ENCODE measurements at places on chromosomes 2 and 18. TPM values are rescaled to one million over a fixed set of nuclear protein-coding genes. Genes with fewer than 3 reads are reported as not detected.
A peak's percentile ranks its signal among the peaks of the same experiment; 100 is the strongest.

- H3K36me3 ChIP-seq: no peaks in the 10 kb centered on the region
- H3K27ac ChIP-seq: no peak overlapping the region
- no peak for DNase-seq
- peaks cover 38% of the 10 kb centered on the region for H3K27me3 ChIP-seq
- no peaks in the 10 kb centered on the region for H3K4me1 ChIP-seq
- no peak overlapping the region for H3K4me3 ChIP-seq
Observed at GRCh38 chr18:34221971-34222306, 2.8 kb downstream of the NOL4 start.

- H3K36me3 ChIP-seq: no peaks in the 10 kb centered on the region
- H3K4me3 ChIP-seq: no peak overlapping the region
Observed at GRCh38 chr2:72925328-72925943, 8.1 kb downstream of the EMX1 start.

The TMEM178A gene
- total RNA-seq: not detected

DNA sequence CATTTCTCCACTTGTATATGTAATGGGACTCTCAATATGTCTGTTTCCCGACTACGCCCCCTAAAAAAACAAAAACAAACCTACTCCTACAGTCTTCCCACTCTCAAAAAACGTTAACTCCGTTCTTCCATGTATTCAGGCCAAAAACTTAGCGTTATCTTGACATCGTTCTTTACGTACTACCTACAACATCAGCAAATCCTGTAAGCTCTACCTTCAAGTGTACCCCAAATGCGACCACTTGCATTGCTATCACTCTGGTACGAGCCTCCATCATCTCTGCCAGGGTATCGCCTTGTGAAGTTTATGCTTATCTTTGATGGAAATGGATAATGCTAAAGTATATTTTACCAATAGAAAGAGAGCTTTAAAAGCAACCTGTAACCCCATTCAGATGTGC lies 479 bp downstream of the GPATCH11 start:
- no peaks in the 10 kb centered on the region for H3K4me1 ChIP-seq
- no peaks in the 10 kb centered on the region for H3K27me3 ChIP-seq
- DNase-seq: no peak
- peak overlapping the region; percentile 65 for H3K4me3 ChIP-seq

DNA sequence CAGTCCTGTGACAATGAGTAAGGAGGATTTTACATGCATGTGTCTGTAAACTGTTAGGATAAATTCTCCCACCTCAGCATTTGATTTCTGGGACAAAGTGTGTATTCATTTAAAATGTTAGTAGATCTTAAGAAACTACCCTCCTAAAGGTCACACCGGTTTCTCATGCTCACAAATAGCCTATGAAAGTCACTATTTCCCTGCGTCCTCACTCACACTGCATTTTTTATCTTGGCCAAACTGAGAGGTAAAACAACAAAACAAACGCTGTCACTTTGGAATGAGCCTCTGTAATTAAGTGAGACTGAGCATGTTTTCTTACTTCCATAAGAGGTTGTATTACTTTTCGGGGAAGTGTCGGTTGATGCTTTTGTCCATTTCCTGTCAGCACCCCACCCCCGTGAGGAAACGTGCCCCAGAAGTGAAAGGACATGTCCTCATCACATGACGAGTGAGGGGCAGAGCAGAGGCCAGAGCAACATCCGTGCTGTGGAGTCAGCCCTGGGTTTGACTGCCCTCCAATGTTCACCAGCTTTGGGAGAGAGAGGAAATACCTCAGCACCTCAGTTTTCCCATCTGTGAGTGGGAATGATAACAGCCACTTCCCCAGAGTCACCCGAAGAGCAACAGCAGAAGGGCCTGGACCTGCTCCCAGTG lies 3.1 kb downstream of the GYPC start:
- H3K27ac ChIP-seq: peak overlapping the region; percentile 98
- H3K4me3 ChIP-seq: no peak overlapping the region
- H3K36me3 ChIP-seq: no peaks in the 10 kb centered on the region
- peaks cover 18% of the 10 kb centered on the region for H3K4me1 ChIP-seq

- no peaks in the 10 kb centered on the region for H3K36me3 ChIP-seq
- no peak overlapping the region for H3K4me3 ChIP-seq
- no peaks in the 10 kb centered on the region for H3K27me3 ChIP-seq
- peaks cover 24% of the 10 kb centered on the region for H3K4me1 ChIP-seq
- DNase-seq: no peak
Observed at GRCh38 chr2:226185616-226186211, 613.9 kb downstream of the IRS1 start.

DNA sequence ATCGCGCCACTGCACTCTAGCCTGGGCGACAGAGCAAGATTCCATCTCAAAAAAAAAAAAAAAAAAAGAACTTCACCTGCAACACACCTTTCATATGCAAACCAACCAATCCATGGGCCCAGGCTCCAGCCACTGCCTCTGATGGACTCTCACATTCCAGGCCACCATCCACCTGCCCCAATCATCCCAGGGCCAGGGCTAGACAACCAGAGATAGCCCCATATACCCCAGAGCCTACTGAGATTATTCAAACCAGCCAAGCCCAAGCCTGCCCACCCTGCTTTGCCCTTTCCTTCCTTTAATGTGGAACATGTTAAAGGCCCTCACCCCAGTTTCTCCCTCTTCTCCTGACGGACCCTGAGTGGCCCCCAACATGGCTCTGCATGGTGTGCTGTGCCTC lies 57.0 kb downstream of the MRPL35 start:
- H3K27ac ChIP-seq: no peak overlapping the region
- DNase-seq: no peak
- no peak overlapping the region for H3K4me3 ChIP-seq
- no peaks in the 10 kb centered on the region for H3K27me3 ChIP-seq

The TFPI gene
- 88.5 TPM for total RNA-seq

- H3K4me3 ChIP-seq: no peak overlapping the region
- H3K36me3 ChIP-seq: no peaks in the 10 kb centered on the region
- no peaks in the 10 kb centered on the region for H3K27me3 ChIP-seq
- no peaks in the 10 kb centered on the region for H3K4me1 ChIP-seq
- H3K27ac ChIP-seq: no peak overlapping the region
- DNase-seq: no peak
Observed at GRCh38 chr2:207073412-207073800, 92.3 kb downstream of the KLF7 start.

The NEMP2 gene
- 7.8 TPM for total RNA-seq

The MC4R gene
- not detected for total RNA-seq

DNA sequence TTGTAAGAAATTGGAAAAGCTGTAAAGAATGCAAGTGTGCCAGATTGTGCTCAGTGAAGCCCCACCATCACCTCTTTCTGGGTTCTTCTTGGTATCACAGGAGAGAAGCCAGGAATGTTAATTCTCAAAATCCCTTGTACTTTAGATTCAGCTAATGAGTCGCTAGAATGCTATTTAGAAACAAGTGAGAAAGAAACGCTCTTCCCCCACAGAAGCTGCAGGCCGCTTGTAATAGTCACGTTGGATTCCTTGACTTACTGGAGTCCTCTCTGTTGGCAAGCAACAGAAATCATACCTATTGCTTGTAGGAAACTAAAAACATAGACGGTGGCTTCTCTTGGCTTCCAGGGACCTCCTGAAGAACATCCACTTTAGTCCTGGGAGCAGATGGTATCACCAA lies 375.6 kb upstream of the LRATD1 start:
- no peaks in the 10 kb centered on the region for H3K4me1 ChIP-seq
- DNase-seq: no peak
- no peak overlapping the region for H3K4me3 ChIP-seq
- no peaks in the 10 kb centered on the region for H3K27me3 ChIP-seq

DNA sequence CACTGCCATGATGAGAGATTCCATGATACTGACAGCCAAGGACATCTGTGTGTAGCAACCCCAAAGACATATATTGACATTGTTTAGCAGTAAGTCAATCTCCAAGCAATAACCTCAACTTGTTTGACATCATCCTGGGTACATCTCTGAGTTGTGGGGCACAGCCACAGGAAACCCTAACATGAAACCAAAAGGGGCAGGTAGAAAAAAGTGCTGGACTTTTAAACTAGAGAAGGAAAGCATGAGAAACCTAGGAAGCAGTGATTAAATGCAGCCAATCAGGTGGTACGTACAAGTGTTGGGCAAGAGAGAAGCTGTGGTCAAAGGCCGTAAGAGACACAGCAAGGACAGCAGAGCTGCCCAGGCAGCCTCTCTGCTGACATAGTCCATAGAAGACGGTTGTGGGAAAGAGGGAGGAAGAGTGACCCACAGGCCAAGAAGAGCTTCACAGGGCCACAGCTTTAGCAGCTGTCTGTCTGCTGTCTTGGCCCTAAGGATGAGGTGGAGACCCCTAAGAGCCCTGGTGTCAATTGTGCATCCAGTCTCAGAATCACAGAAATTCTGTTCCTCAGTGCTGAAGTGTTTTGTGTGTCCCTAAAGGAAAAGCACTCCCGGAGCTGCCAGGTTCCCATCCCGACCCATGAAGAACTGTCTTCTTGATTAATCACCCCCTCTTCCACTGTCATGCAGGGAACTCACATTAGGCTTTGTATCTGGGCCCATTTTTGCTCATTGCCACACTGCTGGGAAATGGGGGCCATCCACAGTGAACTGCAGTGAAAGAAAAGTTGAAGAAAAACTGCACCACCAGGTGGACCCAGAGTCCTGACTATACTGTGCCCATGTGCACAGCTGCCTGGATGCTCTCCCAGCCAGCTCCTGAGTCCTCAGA lies 25.4 kb upstream of the CHN1 start:
- peak; percentile 23 for DNase-seq
- H3K27ac ChIP-seq: no peak overlapping the region
- H3K4me3 ChIP-seq: no peak overlapping the region
- no peaks in the 10 kb centered on the region for H3K4me1 ChIP-seq
- H3K27me3 ChIP-seq: no peaks in the 10 kb centered on the region
- H3K36me3 ChIP-seq: no peaks in the 10 kb centered on the region

The LRRTM1 gene
- total RNA-seq: not detected

- no peak overlapping the region for H3K4me3 ChIP-seq
- H3K27me3 ChIP-seq: no peaks in the 10 kb centered on the region
- H3K36me3 ChIP-seq: no peaks in the 10 kb centered on the region
- no peak overlapping the region for H3K27ac ChIP-seq
Observed at GRCh38 chr2:64626963-64627760, 26.6 kb downstream of the SERTAD2 start.

DNA sequence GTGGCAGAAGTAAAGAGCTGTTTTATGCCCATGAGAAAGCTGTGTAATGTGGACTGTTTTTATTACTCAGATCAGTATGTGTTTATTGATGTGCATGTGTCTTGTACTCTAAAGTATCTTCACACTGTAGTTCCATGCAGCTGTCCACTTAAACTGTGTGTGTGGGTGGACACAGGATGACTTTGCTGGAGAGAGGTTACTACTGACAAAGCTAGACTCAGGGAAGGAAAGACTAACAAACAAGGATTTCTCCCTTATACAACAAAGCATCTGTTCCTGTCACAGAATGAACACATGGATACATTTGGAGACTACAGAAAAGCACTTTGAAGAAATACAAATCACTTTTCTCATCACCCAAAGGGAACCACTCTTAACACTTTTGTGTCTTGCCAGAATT lies 10.0 kb downstream of the FHOD3 start:
- H3K27me3 ChIP-seq: no peaks in the 10 kb centered on the region
- no peak overlapping the region for H3K27ac ChIP-seq
- H3K36me3 ChIP-seq: no peaks in the 10 kb centered on the region
- DNase-seq: no peak
- H3K4me1 ChIP-seq: no peaks in the 10 kb centered on the region
